Nephron progenitor cell (in vitro differentiated cells): ENCODE measurements at places on chromosomes 5 and 9.

DNA sequence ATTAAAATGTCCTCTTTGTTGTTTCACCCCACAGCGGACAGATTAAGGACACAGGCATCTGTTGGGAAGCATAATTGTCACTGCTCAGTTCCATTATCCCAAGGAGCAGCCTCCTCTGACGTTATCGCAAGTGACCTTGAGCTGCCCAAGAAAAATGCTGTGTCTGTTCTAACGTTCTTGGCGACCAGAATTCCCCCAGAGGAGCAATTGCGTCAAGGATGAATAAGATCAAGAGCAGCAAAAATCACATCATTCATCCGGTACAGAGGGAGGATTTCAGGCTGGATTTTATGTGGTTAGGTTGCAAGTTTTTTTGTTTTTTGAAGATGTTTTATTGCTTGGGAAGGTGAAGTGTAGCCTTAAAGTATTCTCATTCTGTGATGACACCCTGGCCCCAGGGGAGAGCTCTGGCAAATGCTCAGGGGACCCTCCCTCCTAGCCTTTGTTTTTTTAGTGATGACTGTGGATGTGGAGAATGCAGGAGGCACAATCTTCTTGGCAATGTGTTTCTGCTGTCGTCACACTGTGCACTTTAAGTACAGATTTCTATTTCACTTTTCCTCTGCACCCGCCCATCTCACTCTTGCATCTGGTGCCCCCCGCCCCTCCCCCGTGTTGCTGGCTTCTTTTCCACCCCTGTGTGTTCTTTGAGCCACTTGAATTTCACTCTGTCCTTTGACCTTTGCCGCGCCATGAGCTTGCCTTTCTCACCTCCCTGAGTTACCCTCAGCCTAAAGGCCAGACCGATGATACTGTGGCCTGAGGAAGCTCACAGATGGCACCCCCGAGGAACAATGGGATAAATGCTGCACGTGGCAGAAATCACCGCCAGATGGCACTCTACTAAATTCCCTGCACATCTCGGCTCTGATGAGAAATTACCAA is 308.5 kb downstream of the RAB3C start:
- DNase-seq: peak; percentile 73

GRCh38 chr9:130630071-130630450 is 34.3 kb upstream of the PRDM12 start:
- DNase-seq: no peak

GRCh38 chr9:8157683-8158324 is 358.2 kb upstream of the DMAC1 start:
- DNase-seq: no peak

DNA sequence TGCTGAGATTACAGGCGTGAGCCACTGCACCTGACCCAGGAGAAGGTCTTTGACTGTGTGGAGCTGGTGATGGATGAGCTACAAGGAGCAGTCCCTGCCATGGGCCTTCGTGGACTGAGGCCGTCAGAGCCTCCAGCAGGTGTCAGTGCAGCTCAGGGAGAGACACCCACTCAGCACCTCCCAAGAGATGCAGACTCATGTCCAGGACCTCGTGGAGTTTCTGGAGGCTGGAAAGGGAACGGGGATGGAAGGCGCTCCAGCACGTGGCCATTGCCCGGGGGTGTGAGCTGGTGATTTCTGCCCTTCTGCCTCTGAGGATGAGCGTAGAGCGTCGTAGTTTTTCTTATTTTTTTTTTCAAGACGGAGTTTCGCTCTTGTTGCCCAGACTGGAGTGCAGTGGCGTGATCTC is 9.5 kb downstream of the TOR4A start:
- peak; percentile 43 for DNase-seq

DNA sequence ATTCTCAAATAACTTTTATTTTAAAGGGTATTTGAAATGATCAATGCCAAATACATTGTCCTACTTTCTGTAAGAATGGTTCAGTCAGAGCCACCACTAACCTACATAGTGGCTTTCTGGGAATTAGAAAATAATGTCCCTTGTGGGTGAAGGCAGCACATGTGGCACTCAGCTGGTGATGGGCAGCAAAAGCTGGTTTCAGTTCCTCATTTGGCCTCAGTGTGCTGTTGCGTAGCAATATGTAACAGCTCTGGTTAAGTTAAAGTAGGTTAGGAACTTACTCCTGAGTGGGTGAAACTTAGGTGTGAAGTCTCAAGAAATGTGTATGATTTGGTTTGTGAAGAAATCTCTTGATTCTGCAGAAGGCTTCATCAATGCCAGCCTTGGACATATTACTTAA is 99.6 kb upstream of the SPEF2 start:
- no peak for DNase-seq

GRCh38 chr9:121692606-121693387 is 41.4 kb downstream of the DAB2IP start:
- no peak for DNase-seq

- no peak for DNase-seq
These were observed 64.8 kb upstream of the SPTLC1 start for GRCh38 chr9:92180002-92180400.
